Right ventricle myocardium superior (tissue), 1 donor: ENCODE measurements at places on chromosomes 3 and 15.

GRCh38 chr3:116614795-116615362, 94.7 kb upstream of the TUSC7 start:
- no peak for DNase-seq

DNA sequence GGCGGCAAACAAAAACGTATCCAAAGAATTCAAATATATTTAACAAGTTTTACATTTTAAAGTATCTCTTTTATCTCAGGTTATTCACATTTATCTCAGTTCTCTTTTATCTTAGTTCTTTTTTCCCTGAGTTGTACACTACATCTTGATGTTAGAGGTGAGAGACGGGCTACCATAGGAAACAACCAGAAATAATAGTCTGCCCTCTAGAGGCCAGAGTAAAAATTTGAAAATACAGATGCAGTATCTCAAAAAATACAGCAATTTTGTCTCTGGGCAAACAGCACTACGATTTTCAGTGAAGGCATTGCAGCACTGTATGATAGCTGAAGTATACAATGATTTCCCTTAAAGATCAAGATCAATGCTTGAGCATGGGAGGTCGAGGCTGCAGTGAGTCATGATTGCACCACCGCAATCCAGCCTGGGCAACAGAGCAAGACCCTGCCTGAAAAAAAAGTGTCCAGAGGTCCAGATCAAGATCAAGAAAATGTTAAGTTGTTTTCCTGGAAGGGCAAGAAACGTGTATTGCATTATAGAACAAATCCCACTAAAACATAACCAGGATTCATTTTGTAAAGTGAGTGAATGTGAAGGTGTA, 82.6 kb upstream of the ATP11B start:
- no peak for DNase-seq

DNA sequence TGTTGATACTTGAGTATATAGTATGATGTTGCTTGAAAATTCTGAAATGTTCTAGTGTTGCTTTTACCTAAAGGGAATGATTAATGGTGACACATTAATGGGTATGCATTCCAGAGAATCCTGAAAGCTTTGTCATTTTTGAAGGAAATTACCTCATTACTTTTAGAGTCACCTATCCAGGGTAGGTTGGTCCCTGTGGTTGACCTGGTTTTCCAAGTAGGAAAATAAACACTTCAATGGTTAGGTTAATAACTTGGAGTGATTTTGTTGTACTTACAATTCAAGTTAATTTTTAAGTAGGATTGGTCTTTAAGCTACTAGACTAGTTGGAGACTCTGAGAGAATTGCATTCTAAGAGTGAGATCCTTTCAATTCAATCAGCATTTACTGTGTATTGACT, 31.0 kb downstream of the MITF start:
- DNase-seq, result no peak

DNA sequence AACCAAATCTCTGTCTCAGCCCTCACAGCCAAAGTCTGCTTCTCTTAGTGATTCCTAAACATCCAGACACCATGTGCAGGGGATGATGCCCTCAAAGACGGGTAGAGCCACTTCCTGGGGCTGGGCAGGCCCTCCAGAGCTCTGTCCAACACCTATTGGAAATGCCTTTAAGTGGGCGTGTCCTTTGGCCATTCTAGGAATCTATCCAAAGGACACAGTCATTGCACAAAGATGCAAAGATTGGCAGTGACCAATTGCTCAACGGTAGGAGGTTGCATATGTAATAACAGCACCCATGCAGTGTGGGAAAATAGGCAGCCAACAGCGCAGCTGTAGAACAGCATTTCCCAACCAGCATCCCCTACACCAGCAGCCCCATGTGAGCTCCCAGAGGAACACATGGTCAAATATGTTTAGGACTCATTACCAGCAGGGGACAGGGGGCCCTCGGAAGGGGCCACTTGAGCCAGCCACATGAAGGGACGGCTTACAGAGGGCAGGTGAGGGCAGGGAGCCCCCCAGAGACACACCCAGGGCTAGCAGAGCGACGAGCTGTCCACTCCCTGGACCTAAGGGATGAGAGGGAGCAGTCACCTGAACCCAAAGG, 142.8 kb upstream of the IQSEC1 start:
- peak; percentile 17 for DNase-seq
